ENCODE measurements at places on chromosomes 11 and 22. TPM values are rescaled to one million over a fixed set of nuclear protein-coding genes. Genes with fewer than 3 reads are reported as not detected.

DNA sequence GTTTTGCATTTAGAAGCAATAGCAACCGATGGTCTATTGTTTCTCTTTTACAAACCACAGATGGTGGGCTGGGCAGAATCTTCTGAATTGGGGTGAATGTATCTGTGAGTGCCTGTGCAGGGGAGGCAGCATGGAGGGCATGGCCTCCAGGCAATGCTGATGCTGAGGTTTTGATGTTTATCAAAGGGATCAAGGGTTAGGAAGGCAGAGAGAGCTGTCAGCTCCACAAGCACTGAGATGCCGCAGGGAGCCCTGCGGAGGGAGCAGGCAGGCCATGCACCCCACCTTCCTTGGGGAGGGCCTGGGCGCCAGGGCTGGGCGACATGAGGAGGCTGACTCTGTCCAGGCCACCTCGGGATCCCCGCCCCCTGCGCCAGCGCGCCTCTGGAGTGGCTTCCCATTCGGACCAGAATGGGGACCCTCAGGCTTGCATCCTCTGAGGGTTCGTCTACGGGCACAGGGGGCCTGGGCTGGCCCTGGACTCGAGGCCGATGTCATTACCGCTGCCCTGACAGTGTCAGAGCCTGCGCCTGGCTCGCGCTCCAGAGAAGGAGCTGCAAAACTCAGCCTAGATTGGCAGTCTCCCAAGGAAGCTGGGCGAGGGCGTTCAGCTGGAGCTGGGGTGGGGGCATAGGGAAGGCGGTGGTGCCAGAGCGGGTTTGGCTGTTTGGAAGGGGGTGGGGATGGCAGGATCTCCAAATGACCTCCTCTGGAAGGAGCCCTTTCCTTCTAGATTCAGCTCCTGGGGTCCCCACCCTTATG is 13.9 kb upstream of the TH start:
- no peak for DNase-seq

- DNase-seq = no peak
These were observed 104.0 kb downstream of the PDE2A start for GRCh38 chr11:72569966-72570892.

SH3BP1 gene
- 5.6 TPM for total RNA-seq

SLC22A12 gene
- total RNA-seq = not detected
